ENCODE measurements at places on chromosomes 12 and 14.

DNA sequence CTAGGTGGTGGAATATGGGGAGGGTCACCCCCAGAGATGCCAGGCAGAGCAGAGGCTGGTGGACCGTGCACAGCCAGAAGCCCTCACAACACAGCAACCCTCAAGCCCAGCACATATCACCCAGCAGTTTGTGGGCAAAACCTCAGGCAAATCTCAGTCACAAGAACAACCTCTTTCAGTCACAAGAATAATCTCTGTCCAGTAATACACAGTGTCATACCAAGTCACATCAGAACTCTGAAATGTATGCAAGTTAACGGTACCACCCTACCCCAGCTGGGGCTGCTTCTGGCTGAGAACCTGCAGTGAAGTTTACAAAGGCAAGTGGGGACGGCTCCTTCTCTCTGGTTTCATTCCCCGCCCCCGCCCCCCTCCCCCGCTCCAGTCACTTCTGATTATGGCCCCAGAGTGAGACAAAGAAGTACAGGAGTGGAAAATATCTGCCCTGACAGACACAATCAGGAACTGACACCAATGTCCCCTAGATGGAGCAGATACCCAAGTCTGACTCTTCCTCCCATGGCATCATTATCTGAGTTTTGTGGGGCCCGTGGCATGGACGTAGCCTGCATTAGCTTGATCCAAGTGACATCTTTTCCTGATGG, 480.9 kb upstream of the TMEM132C start:
- no peak for DNase-seq

DNA sequence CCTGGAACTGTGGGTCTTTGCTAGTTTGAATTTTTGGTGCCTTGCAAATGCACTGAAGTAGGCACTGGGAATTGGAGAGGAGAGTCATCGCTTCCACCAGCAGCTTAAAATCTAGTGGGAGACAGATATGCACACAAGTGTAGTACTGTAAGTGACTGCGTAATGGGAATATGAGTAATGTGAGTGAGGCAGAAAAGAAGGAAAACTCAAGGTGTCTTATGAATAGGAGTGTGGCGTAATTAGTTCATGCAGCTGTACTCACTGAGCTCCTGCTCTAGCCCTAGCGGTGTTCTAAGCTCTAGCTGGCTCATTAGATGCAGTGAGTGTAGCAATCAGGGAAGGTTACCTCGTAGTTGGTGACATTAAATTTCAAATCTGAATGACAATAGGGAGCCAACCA, 2.8 kb downstream of the TCP11L2 start:
- DNase-seq, result no peak

DNA sequence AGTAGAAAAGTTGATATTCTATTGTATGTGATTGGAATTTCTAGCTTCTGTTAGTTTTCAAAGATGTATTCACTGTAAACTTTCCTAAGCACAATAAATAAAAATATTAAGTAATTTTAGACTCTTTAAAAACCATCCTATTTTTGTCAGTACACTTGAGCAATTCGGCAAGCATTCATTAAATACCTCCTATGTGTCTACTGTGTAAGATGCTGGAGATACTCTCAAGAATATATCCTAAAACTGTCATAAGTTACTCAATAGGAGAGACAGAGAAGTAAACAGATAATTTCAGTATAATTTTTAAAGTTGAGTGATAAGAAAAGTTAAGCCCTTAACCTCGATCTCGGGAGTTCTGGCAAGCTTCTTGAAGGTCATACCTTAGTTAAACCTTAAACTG, 46.1 kb downstream of the FANCM start:
- no peak for DNase-seq

DNA sequence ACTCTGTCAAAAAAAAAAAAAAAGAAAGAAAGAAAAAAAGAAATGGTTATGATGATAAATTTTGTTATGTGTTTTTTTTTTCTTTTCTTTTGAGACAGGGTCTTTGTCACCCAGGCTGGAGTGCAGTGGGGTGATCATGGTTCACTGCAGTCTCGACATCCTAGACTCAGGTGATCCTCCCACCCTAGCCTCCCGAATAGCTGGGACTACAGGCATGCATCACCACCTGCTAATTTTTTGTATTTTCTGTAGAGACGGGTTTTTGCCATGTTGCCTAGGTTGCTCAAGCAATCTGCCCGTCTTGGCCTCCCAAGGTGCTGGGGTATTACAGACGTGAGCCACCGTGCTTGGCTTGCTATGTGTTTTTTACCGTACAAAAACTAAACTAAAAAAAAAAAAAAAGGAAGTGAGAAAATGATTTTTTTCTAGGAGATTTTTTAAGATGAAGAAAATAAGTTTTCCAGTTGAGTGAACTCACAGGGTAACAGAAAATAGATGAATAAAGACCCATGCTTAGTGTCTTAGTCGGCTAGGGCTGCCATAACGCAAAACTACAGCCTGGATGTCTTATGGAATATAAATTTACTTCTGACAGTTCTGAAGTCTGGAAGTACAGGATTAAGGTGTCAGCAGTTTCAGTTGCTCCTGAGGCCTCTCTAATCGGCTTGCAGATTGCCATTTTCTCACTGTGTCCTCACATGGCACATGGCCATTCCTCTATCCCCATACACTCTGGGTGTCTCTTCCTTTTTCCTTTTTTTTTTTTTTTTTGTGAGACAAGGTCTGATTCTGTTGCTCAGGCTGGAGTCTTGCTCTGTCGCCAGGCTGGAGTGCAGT, 13.2 kb upstream of the APOF start:
- DNase-seq, result no peak

- DNase-seq, result no peak
These were observed 13.2 kb downstream of the RPS6KA5 start for GRCh38 chr14:91047174-91047753.

DNA sequence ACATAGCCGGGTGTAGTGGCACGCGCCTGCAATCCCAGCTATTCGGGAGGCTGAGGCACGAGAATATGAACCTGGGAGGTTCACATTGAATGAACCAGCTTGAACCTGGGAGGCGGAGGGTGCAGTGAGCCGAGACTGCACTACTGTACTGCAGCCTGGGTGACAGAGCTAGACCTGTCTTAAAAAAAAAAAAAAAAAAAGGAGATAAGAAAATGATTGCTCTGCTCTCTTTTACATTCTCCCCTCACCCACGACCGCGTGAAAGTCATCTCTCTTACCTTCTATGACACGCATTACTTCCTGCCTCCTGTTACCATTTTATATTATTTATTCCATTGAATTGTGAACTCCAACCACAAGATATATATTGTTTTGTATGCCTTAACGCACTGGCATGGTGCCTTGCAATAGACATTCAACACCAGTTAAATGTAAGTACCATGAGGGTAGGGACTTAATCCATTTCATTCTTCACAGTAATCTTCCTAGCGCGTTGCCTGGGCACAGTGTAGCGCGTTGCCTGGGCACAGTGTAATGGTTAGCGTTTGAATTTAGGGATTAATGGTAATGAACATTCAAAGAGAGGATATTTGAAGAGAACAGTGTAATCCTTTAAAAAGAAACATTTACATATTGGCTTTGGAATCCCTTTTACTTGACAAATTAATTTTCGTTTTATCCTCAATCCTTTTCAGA, 2.7 kb downstream of the RAP1B start:
- peak; percentile 50 for DNase-seq

DNA sequence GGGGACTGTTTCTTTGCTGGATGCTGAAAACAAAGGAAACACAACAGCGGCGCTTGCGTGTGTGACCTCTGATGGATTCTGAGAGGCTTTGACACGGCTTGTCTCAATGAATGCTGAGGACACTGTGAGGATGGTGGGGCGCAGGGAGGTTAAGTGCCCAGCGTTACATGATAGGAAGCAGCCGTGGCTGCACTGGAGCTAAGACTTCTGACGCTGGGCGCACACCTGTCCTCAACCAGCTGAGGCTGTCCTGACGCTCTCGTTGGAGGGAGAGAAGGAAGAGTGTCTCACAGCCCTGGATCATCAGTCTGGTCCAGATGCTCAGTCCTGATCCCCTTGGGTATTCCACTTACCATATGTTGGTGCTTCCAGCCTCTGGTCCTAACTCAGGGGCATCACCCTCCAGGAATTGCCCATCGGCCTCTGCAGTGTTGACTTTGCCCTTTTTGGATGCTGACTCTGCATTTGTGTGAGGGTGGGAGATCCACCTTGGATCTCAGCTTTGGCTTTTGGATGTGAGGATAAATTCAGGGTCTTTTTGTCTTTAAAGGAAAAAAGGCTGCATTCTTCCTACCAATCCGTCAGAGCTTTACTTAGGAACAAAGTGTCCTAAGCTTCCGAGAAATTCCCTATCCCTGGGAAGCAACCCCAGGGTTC, 125.2 kb downstream of the ZNF664 start:
- DNase-seq, result no peak

- no peak for DNase-seq
These were observed 318.6 kb upstream of the FAR2 start for GRCh38 chr12:28830491-28830890.

DNA sequence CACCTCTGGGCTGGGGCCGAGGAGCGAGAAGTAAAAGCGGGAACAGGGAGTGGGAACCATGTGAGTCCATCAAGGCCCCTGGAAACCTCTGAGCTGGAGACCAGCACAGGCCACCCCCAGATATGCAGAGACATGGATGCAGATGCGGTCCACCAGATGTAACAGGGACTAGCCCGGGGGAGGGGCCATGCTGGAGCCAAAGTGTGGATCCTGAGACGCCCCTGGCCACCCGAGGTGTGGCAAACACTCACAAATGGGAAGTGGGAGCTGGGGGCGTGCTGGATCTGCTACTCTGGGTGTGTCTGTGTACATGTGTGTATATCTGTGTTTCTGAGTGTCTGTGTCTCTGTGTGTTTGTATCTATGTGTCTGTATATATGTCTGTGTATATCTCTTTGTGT, 12.8 kb downstream of the MYL2 start:
- no peak for DNase-seq

DNA sequence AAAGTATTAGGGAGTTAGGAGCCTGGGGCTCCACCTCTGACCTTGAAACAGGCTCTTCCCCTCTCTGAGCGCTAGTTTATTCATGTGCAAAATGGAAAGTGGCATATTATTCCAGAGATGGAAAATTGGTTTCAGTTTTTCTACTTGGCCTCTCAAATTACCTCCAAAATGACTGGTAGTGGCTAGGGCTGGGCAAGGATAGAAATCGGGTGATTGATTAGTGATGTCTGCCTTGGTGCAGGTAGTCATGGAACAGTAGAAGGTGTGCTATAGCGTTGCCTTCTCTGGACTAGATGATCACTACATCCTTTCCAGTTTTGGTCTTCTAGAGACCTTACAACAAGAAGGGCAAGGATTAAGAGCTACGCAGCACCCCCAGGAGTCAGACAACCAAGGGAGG, 8.6 kb upstream of the MSI1 start:
- no peak for DNase-seq

- no peak for DNase-seq
These were observed 335.2 kb downstream of the DPF3 start for GRCh38 chr14:72558721-72559120.

DNA sequence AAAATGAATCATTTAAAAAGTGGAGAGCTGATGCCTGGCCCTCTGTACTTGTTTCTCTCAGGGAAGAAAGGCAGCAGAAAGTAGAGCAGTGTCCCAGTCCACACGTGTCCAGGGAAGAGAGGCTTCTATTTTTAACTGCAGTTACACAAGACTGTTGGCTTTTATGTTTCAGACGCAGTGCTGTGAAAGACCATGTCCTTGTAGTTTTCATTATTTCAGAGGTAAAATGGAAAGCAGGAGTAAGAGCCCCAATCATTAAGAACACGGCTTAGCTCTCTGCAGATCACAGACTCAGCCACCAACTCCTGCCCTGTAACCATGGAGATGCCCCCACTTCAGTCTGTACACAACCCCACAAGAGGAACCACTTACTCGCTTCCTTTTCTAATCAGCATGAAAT, 336.3 kb downstream of the DAD1 start:
- DNase-seq, result no peak

GRCh38 chr14:103894034-103894722, 34.1 kb upstream of the TDRD9 start:
- no peak for DNase-seq

GRCh38 chr12:48986720-48987291, 8.7 kb downstream of the WNT1 start:
- DNase-seq, result no peak

DNA sequence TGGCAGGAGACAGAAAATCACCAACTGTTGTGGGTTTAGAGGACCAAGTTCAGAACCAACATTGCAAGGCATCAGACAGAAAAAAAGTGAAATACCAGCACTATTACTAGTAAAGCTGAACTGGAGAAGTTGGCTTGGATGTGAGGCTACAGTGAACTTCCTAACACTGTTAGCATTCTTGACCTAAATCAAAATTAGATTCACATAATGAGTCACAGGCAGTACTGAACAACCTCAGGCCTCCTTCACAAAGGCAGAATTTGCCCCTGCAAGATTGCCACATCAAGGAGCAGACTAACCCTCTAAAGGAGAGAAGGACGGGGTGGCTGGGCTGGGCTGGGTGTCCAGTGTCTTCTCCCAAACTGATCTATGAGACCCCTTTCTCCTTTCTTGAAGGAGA, 539.7 kb downstream of the SNAPC1 start:
- no peak for DNase-seq

- no peak for DNase-seq
These were observed 50.8 kb downstream of the SLC16A7 start for GRCh38 chr12:59646636-59647035.

DNA sequence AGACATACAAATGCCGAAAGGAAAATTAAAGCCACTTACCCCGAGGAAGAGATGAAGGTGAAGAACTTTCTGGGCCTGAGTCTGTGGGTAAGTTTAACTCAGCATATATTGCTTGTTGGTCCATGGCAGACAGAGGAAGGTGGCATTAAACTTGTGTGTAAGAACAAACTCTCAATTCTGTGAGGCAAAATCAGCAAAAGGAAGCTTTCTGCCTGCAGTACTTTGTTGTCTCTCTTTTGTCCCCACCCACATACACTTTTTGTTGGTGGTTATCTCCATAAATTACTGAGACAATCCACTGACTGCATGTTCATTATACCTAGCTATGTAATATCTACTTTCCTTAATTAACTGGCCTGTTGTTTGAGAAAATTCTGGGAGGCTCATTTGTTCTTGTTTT, at the start of gene KLRB1:
KLRB1 (minus strand) TSS at position 201 of the 400 bp plus-strand sequence; CDS start at position 124, 77 bp downstream.
- no peak for DNase-seq

DNA sequence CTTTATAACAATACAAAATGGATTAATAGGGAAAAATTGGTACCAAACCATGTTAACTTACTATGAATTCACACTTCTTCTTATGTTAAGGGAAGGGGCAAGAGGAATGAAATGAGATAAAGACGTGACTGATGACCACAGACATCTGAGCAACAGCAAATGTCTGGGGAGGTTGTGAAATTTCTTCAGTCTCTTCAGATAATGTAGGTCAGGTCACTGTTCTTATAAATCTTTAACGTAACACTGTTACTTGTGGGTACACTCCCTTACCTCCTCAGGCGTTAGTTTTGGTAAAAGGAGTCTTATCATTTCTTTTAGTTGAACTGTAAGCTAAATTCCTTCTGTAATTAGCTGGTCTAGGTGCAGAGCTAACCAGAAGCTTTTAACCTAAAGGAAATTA, 405.0 kb upstream of the LRFN5 start:
- DNase-seq, result no peak

Measured in stimulated activated CD4-positive, alpha-beta T cell treated with anti-CD3 and anti-CD28 coated beads, Interleukin-1b, Interleukin-23, amount 100 ng/mL, for 48 hours (primary cell).